Activated CD8-positive, alpha-beta memory T cell treated with anti-CD3 and anti-CD28 coated beads for 1 hour (primary cell): ENCODE measurements at places on chromosomes 4 and X.

DNA sequence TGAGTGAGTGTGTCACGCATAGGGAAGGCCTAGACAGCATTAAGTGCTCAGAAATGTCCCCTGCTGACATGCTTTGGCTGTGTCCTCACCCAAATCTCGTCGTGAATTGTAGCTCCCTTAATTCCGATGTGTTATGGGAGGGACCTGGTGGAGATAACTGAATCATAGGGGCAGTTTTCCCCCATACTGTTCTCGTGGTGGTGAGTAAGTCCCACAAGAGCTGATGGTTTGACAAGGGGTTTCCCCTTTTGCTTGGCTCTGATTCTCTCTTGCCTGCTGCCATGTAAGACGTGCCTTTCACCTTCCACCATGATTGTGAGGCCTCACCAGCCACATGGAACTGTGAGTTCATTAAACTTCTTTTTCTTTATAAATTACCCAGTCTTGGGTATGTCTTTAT is 78.0 kb downstream of the NSUN7 start:
- DNase-seq = no peak

GRCh38 chrX:30659421-30659820 is 6.2 kb downstream of the GK start:
- DNase-seq = no peak

DNA sequence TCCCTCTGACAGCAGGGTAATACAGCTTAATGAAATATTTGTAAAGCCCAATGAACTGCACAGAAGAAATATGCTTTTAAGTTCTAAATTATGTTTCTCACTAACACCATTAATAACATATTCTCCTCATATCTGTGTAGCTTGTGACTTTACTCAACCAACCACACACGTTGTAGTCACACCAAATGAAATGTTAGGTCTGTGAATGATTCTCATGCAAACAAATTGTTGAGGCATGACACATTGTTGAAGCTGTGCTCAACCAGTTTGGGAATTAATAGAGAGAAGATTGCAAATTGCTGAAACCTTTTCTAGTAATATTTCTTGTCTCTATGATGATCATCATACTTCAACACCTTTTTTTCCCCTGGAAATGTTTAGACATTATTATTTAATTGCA is 645.9 kb downstream of the PCDH7 start:
- no peak for DNase-seq

DNA sequence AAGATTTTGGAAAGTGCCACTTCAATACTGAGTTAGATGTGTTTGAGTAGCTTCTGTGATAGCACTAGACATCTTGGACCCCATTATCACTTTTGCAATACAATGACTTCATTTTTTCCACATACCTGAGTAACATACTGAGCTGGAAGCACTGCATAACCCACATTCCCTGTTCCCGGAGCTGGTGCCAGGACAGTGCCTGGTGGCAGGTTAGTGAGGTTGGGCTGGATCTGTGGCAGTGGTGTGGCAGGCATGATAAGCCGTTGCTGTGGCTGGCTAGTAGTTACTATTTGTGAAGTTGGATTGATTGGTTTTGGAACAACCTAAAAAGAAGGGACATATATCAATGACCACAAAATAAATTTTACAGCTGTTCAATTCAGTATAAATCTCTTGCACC is 38.9 kb downstream of the THAP9 start:
- no peak for DNase-seq

DNA sequence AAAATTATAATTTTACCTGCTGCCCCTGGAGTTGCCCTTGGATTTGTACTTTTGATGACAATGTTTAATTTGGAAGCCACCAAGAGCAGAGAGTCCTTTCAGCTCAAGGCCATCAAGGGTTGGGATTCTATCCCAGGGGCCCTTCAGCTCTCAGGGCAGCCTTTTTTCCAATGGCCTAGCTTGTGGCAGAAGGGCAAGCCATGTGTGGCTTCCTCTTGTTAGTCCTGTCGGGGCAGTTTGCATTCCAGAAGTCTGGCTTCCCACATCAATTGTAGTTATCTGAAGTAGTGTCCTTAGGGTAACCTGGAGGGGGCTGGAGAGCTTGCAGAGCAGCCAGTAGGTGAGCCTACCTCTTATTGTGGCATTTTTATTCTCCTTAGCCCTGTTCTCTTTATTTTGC is 569.4 kb downstream of the TRAM1L1 start:
- no peak for DNase-seq

DNA sequence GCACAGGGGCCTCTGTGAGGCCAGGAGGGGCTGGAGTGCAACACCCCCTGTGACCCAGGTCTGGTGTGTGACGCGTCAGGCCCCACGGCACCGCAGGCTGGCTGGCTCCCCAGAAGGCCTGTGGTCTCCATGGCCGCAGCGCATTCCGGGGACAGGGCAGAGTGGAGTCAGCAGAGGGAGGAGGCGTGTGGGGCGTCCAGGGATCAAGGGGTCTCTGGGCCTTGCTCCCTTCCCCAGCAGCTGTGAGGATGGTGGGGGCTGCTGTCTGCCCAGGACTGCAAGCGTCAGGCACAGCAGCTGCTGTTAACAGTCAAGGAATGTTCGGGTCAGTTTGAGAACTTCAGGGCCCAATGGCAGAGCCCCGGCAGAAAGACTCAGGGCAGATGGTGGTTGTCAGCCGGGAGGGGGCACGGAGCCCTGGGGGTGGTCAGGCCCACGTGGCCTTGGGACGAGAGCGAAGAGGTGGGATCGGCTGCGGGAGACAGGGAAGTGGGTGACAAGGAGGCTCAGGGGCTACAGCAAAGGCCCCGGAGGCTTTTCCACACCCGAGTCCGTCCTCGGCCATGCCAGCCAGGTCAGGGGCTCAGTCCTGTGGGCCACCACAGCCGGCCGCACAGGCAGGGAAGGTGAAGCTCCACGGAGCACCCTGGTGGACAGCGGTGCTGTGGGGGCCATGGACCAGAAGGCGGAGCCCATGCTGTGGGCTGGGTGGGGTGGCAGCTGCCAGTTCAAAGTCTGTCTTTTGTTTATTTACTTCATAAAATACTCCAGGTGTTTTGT is 18.3 kb downstream of the PCGF3 start:
- no peak for DNase-seq

DNA sequence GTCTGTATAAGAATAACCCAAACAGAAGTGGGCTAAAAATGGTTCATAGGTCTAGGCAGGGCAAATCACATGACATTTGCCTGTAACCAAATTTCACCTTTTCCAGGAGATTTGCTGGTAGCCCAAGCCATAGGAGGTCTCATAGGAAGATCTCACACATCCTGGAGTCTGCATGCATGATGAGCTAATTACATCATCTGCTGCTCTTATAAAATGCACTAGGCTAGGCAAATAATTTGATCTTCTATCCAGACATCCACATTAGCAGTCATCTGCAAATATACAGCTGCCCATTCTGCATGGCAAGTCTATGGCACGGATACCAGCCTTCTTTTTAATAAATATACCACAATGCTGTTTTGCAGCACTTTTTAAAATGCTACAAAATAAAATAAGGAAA is 87.2 kb downstream of the MAPK10 start:
- DNase-seq = no peak

DNA sequence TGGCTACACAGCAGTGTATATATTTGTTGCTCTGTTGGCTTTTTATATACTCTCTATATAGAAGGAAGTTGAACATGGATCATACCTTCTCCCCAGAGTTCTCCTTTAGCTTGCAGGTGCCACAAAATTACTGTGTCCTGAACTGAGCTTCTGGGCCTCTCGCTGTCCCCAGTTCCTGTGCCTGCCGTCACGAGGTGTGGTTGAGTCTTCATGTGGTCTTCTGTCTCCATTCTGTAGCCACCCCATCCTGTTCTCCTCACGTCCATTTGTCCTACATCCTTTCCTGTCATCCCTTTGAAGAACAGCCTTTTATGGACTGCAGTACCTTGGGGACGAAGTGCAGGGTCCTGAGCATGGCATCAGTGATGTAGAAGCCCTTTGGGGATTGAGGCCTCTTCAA is 14.5 kb downstream of the TMEM131L start:
- no peak for DNase-seq

DNA sequence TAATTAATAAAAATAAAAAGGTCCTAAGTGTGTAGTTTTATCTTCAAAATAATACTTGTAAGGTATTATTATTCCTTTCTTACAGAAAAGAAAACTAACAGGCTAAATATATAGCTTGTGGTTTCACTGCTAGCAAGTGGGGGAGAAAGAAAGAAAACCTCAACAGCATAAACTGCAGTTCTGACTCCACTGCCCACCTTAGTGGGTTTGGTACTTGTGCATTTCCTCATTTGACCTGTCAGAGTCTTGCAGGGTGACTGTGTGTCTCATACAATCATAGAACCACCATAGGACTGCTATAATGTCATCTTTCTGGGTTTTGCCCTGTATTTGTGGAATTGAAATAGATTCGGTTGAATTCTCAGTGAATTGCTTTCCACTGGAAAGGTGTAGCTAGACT is 94.7 kb upstream of the PUDP start:
- DNase-seq = no peak

GRCh38 chr4:90979556-90979955 is 852.4 kb downstream of the CCSER1 start:
- DNase-seq = no peak

DNA sequence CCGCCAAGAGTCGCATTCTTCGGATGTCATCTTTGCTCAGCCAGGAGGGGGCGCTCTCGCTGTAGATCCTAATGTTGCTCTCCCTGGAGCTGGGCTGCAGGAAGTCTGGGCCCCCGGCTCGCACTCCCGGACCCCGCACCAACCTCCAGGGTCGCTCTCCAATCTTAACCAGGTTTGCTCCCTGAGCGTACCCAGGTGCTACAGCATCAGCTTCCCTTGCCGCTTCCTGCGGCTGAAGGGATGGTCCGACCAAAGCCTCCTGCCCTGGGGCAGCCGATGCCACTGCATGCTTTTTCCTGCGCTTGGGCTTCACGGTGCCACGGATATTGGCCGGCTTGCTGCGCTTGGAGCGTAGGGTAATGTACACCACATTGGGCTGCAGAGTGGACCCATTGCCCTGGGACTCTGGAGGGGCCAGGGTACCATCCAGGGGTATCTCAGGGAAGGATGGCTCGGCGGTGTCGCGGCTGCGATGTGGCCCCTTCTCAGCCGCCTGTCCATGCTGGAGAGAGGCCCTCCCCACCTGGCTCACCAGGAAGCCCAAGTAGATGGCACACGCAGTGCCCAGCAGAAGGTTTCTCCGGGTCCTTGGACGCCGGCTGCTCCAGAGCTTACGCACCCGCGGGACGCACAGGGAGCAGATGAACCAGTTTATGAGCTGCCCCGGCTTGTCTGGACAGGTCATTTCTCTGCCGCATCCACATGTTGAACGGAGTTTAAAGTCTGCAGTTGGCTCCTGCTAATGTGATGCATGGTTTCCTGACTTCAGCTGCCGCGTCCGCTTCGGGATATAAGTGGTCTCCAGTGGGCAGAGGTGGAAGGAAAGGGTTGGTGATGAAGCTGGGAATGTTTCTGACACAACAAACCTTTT is 1.9 kb downstream of the GASK1B start:
- no peak for DNase-seq

GRCh38 chrX:154695911-154696675 is 42.7 kb upstream of the CTAG2 start:
- DNase-seq = no peak

DNA sequence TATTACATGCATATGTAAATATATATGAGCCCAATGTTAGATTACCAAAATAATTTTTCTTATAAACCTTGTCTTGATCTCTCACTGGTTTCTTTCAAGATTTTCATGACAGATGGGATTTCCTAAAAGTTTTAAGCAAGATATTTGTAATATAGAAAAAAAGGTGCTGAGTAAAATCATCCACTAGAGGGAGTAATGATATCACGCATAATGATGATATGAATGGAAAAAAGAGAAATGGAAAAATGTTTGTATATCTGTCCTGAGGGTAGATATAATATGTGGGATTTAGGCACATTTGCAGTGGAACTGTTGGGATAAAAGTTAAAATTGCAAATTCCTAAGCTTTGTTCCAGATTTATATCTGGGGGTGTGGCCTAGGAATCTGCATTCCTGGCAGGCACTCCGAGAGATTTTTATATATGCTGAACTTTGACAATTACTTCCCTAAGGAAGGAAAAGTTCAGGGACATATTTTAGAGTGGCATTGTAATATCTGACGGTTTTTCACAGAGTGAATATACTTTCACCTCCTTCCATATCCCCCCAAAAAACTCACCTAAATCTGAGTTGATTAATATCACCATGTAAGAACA is 60.5 kb downstream of the TMA16 start:
- DNase-seq = no peak

GRCh38 chr4:182137343-182137742 is 105.9 kb upstream of the TENM3 start:
- no peak for DNase-seq

DNA sequence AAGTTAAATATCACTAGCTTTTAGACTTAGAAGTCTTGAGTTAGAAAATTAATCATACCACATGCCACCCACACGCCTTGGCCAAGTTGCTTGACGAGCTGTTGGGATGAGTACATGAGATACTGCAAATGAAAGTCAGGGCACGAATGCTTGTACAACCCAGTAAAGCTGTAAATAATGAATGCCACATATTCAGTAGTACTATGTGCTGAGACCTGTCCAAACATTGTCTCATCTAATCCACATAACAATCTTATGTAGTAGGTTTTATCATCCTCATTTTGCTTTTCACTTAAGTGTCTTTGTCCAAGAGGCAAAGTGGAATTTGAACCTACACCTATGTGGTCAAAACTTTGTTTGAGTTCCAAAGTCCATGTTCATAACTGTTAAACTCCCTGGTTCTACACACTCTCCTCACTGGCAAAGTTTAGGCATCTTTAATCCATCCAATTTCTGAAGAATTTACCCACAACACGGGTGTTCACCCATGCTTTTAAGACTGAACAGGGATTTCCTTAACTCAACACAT is 74.1 kb downstream of the LDB2 start:
- no peak for DNase-seq

DNA sequence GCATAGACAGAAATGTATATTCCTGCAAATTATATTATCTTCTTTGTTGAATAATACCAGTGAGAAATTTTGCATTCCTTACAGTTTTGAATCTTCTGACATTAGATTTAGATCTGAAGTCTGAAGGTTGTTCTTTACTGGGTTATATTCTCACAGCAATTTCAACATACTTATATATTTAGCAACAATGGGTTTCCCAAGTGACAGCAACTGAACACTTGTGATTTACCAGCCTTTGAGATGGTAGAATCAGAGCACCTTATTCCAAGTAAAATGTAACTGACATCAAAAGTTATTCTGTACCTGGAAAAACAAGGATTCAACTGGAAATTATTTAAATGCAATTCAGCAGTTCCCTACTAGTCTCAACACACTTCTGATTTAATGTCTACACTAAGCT is 66.0 kb downstream of the RELL1 start:
- DNase-seq = no peak

GRCh38 chrX:57422289-57422688 is 135.8 kb downstream of the FAAH2 start:
- DNase-seq = no peak

- DNase-seq = no peak
Observed at GRCh38 chr4:16026160-16026761, 57.6 kb downstream of the PROM1 start.

- DNase-seq = no peak
Observed at GRCh38 chrX:1094566-1095333, 117.7 kb downstream of the CRLF2 start.
